GM23338 (cell line): ENCODE measurements at places on chromosomes 2 and 18. TPM values are rescaled to one million over a fixed set of nuclear protein-coding genes. Genes with fewer than 3 reads are reported as not detected.

ACAA2 gene
- total RNA-seq: 123 and 126 TPM in 2 replicates

XDH gene
- total RNA-seq: 0.58 and 0.87 TPM in 2 replicates

COL6A3 gene
- total RNA-seq: 7.3 and 8.7 TPM in 2 replicates

GALR1 gene
- 0.74 and 1.1 TPM in 2 replicates for total RNA-seq

NFATC1 gene
- total RNA-seq: 5.0 and 6.4 TPM in 2 replicates

TGFA gene
- 2.6 and 6.5 TPM in 2 replicates for total RNA-seq

DNA sequence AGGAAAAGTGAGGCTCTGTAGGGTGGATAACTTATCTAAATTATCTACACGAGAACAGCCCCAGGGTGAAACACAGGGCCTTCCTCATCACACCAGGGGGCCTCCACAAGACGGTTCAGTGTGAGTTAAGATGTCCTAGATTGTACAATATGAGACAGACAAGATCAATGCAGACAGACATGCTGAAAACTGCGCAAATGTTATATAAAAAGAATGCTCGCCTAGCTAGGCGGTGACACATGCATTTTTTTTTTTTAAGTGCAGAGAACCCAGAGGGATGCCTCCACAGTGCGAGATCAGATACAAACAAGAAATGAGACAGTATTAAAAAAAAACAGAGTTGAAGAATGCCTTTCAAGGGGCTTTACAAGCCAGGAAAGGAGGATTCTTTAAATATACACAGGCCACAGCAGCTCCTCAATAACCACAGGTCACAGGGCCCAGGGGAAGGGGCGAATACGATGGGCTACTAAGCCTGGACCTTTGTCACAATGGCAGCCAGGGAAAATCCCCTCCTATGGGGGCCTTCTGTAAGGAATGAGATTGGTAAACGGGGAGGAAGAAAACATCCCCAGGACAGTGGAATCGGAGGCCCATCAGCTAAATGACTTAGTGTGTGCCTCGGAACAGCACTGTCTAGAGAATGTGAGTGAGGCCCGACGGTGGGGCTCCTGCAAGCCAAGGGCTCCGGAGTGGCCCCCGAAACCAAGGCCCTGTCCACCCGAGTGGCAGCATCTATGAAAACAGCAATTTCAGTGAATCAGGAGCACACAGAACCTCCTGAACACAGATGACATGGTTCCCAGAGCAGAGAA, 48.9 kb downstream of the ADCY3 start:
- no peaks in the 10 kb centered on the region for H3K27me3 ChIP-seq
- no peak overlapping the region for H3K4me3 ChIP-seq
- no peaks in the 10 kb centered on the region for H3K36me3 ChIP-seq
- no peak for DNase-seq
- H3K4me1 ChIP-seq: no peaks in the 10 kb centered on the region

- no peaks in the 10 kb centered on the region for H3K27me3 ChIP-seq
- no peaks in the 10 kb centered on the region for H3K36me3 ChIP-seq
- H3K4me3 ChIP-seq: no peak overlapping the region
- H3K4me1 ChIP-seq: no peaks in the 10 kb centered on the region
- no peak overlapping the region for H3K27ac ChIP-seq
Observed at GRCh38 chr2:191190435-191190834, 39.6 kb upstream of the STAT4 start.

- no peak overlapping the region for H3K27ac ChIP-seq
- no peak overlapping the region for H3K4me3 ChIP-seq
- no peaks in the 10 kb centered on the region for H3K4me1 ChIP-seq
Observed at GRCh38 chr18:59311631-59312030, 6.8 kb downstream of the CPLX4 start.

DNA sequence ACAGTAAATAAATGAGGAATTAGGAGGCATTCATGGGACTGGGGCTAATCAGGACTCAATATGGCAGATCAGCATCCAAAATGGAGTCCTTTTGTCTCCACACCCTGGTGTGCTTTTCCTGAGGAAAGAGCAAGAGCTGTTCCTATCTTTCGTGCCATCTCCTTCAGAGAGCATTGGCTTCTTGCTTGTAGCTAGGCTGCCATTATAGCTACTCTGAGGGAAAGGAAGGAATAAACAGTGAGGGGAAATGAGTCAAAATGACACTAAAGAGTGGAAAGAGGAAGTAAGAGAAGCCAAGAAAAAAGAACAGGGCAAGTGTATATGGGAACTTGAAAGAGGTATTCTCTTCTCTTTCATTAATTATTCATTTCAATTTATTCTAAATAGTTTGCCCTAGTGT, 8.4 kb upstream of the NMI start:
- H3K27ac ChIP-seq: no peak overlapping the region
- H3K4me1 ChIP-seq: no peaks in the 10 kb centered on the region; the same call in 1 of the 2 replicates
- no peak for DNase-seq
